ENCODE measurements at places on chromosomes 6 and 20.

GRCh38 chr20:63529180-63529860 lies 7.9 kb downstream of the PTK6 start:
- no peak overlapping the region for H3K27ac ChIP-seq
- H3K4me1 ChIP-seq = peaks cover 12% of the 10 kb centered on the region
- peaks cover under 1% of the 10 kb centered on the region for H3K27me3 ChIP-seq
- no peak overlapping the region for H3K4me3 ChIP-seq

- no peaks in the 10 kb centered on the region for H3K27me3 ChIP-seq
- no peak for DNase-seq
- no peaks in the 10 kb centered on the region for H3K4me1 ChIP-seq
- no peak overlapping the region for H3K27ac ChIP-seq
- H3K4me3 ChIP-seq = no peak overlapping the region
Observed at GRCh38 chr6:72324591-72324990, 297.3 kb upstream of the KCNQ5 start.

DNA sequence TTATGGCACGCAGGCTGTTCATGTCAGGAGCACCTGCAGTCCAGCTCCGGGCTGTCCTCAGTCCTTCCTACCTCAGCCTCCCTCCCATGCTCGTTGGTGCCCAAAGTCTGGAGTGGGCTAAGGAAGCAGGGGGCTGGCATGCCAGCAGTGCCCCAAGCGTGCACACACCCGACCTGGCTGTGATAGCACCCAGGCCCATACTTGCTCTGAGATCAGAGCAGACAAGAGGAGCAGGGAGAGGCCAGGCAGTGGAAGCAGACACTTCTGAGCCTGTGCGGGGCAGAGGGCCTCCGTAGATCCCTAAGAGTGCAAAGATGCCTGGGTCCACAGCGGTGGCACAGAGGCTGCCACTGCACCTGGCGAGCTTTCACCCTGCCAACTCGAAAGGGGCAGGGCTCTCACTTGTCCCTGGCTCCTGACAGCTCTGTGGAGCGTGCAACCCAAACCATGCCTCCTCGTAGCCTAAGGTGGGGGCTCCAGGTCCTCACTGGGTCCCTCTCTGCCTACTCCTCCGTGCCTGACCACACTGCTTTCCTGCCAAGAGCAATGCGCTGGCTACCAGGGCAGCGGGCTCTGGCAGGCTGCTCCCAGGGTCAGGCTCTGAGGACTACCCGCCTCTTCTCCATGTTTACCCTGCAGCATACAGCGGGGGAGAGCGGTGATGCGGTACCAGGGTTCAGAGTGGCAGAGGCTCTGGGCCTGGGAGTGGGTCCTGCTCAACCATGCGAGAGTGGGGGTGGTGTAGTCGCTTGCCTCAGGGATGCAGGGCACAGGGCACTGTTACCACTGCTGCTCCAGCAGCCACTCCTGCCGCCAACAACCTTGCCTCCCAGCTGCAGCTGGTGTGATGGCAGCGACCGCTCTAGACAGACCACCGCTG lies 59.5 kb downstream of the MANEA start:
- DNase-seq = no peak
- no peak overlapping the region for H3K4me3 ChIP-seq
- H3K36me3 ChIP-seq = no peaks in the 10 kb centered on the region

DNA sequence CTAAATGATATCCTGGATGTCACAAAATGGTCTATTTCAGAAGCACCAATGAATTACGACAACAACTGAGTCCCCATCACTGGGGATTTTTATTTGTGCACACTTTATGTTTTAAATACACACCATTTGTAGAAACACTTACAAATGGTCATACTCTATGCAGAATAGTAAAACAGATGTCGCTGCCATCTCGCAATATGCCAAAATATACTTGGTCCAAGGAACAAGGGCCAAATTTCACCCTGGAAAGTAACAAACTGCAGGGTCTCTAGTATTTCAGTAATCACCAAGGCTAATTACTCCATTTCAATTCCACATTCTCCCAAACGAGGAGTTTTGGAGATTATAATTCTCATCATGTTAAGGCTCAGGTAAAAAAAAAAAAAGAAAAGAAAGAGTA lies 215.2 kb downstream of the LMBRD1 start:
- no peaks in the 10 kb centered on the region for H3K27me3 ChIP-seq
- H3K36me3 ChIP-seq = no peaks in the 10 kb centered on the region
- no peak overlapping the region for H3K27ac ChIP-seq
- H3K4me1 ChIP-seq = no peaks in the 10 kb centered on the region

DNA sequence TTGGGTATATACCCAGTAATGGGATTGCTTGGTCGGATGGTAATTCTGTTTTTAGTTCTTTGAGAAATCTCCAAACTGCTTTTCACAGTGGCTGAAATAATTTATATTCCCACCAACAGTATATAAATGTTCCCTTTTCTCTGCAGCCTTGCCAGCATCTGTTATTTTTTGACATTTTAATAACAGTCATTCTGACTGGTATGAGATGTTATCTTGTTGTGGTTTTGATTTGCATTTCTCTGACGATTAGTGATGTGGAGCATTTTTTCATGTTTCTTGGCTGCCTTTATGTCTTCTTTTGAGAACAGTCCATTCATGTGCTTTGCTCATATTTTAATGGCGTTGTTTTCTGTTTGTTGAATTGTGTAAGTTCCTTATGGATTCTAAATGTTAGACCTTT lies 641.6 kb downstream of the HACE1 start:
- H3K4me1 ChIP-seq = no peaks in the 10 kb centered on the region
- H3K36me3 ChIP-seq = no peaks in the 10 kb centered on the region
- H3K27me3 ChIP-seq = no peaks in the 10 kb centered on the region
- H3K27ac ChIP-seq = no peak overlapping the region
- DNase-seq = no peak

DNA sequence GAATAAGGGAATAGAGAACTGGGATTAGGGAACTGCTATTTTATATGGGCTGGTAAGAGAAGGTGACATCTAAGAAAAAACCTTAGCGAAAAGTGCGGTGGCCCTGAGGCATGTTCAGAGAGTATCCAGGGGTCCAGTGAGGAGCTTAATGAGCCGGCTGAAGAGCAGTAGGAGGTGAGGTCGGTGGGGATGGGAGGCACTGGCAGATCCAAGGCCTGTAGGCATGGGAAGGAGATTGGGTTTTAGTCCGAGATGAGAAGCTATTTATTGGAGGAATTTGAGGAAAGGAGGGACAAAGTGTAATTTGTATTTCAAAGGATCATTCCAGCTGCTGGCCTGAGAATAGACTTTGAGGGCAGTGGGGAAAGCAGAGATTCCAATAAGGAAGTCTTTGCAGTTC lies 123.8 kb downstream of the QKI start:
- peaks cover 27% of the 10 kb centered on the region for H3K4me1 ChIP-seq
- no peaks in the 10 kb centered on the region for H3K27me3 ChIP-seq
- H3K4me3 ChIP-seq = no peak overlapping the region

All from suprapubic skin (tissue), 4 donors.